Activated CD4-positive, alpha-beta memory T cell treated with anti-CD3 and anti-CD28 coated beads for 36 hours (primary cell): ENCODE measurements at places on chromosomes 12 and 14. TPM values are rescaled to one million over a fixed set of nuclear protein-coding genes. Genes with fewer than 3 reads are reported as not detected.

BICDL1 gene
- 155 TPM for total RNA-seq

LRP1-AS gene
- total RNA-seq: not detected

LRIG3 gene
- total RNA-seq: 0.19 TPM

DEGS2 gene
- total RNA-seq: 1.1 TPM

FIGNL2 gene
- total RNA-seq: 0.31 TPM

VASH1 gene
- total RNA-seq: 6.1 TPM

PRIMA1 gene
- total RNA-seq: not detected

TM7SF3 gene
- total RNA-seq: 28.5 TPM

ZFHX2 gene
- 1.2 TPM for total RNA-seq

VCPKMT gene
- total RNA-seq: 7.7 TPM

CMTM5 gene
- total RNA-seq: not detected

CFAP251 gene
- 1.6 TPM for total RNA-seq

ZNF385A gene
- total RNA-seq: 1.3 TPM

GXYLT1 gene
- 8.3 TPM for total RNA-seq

GDF11 gene
- total RNA-seq: 7.7 TPM

KLRK1 gene
- total RNA-seq: 0.33 TPM

CNTN1 gene
- total RNA-seq: not detected
